ENCODE measurements at places on chromosomes 2 and 18.

GRCh38 chr2:211802666-211803065, 735.9 kb downstream of the ERBB4 start:
- DNase-seq, result no peak

- DNase-seq, result no peak
These were observed 290.6 kb downstream of the NDUFA10 start for GRCh38 chr2:239734436-239735005.

DNA sequence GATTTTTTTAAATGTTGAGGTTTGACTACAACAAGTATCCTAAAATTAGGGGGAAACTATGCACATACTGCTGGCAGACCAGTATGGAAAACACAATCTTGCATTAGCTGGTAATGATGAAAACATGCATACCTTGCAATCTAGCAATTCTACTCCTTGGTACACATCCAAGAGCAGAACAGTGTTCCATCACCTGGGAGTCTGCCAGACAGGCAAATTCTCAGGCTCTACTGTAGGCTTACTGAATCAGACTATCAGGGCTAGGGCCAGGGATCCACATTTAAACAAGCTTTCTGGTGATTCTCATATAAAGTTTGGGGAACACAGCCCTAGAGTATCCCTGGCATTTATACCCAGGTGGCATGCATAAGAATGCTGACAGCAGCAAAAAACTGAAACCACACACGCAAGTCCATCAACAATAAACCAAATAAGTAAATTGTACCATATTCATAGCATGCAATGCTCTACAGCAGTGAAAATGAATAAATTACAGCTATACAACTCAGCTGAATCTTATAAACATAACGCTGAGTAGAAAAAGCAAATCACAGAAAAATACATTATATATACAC, 13.6 kb downstream of the CDH2 start:
- DNase-seq, result peak; percentile 77

DNA sequence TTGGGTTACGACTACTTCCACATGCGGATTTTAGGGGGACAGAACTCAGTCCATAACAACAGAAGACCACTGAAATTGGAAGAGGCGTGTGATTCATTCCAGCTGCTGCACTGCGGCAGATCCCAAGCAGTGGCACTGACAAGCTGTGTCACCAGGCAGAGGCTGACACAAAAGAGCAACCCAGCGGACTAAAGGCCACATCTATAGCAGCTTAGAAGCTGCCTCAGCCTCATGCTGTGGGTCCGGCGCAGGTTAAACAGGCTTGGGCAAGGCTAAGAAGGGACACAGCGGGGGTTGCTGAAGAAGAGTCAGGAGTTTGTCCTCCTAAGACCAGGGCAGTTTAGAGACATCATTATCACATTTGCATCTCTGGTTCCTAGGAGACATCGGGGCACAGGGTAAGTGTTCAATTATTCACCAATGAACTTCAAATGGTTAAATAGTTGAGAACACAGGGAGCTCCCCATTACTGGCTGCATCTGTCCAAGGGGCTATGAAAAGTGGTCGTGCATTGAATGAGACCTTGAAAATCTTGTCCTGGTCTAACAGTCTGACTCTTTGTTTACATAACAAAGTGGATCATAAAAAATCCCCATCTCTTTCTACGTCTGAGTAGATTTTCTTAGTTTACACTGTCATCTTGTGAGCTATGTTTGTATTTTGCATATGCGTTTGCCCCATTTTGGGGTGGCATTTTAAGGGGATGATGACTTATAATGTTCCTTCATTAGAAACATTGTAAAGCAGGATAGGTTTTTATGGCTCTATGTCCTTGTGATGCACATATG, 162.3 kb upstream of the TRIB2 start:
- DNase-seq, result no peak

DNA sequence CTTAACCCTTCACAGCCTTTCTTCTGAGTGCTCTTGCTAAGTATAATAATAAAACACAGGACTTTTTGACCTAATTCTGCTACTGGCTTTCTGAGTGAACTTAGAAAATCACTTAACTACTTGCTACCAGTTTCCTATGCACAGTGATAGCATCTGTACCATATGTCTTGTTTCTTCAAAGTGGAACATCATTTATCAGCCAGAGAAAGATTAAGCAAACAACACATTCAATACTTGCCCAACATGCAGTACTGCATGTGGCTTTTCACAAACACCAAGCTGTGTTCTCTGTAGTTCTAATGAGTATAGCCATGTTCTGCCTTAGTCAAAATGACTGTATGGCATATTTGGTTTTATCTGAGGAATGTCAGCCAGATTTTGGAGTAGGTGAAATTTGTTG, 1286.6 kb upstream of the ZEB2 start:
- DNase-seq, result peak; percentile 31

- no peak for DNase-seq
These were observed 1.0 kb downstream of the DNPEP start for GRCh38 chr2:219386532-219387280.

DNA sequence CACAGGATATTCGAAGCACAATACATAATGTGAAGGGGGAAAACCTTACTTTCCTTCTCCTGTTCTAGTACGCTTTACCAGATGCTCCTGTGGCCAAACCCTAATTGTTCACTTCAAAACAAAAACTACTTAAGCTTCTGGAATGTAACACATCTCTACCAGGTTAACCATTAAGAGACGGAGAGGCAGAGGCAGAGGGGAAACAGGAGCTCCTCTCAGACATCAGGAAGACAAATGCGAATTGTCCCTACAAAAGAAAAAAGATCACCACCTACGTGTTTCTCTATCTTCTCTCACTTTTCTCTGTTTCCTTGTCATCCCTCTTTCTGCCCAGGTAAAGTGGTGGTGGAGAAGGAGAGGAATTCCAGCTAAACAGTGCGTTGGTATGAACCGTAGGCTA, 266.8 kb downstream of the NRXN1 start:
- DNase-seq, result no peak

DNA sequence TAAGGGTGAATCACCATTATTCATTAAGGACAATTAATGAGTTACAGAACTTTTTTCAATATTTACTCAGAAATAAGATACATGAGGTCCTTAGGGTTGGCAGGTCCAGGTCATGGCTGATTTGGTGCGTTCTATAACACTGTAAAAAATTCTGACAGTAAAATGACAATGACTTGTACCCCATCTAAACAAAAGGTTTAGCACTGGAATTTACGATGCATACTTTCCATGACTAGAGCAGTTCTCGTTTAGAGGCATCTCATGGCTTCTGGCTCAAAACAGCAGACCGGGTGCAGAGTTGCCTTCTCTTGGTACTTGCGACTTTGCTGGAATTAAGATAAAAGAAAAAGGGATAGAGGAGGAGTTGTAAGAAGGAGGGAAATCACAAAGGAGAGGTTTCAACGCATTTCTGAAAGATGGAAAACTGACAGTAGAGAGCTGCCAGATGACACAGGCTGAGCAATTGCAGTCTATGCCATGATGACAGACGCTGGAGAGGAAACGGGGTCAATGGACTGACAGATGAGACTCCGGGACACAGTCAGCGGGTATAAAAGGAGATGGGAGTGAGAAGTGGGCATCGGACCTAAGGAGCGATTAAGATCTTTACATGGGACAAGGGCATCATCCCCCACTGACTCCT, 4.1 kb upstream of the CYS1 start:
- no peak for DNase-seq

DNA sequence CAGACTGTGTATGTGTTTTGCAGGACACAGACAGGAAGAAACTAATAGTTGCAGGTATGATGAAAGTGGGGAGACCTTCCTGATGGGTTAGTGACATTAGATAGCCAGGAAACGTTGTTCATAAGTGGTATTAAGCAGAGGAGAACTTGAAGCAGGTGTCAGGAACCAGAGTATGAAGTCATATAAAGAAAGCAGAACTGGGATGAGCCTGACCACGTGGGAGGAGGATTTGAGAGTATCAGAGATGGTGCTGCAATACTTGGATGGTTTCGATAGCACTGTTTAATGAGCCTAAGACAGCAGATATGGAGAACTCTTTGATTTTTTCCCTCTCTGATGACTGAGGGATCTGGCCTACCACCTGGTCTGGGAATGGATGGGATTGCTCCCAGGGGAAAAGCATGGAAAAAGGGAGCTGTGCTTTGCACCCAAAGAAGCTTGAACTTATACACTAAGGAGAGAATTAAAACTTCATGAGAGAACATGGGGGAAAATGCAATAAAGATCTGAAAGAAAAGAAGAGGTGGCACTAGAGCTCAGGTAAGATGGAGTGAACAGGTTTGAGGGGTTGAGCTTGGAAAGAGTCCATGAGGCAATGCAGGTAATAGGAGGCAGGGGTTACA, 226.0 kb upstream of the LRRTM1 start:
- DNase-seq, result no peak

DNA sequence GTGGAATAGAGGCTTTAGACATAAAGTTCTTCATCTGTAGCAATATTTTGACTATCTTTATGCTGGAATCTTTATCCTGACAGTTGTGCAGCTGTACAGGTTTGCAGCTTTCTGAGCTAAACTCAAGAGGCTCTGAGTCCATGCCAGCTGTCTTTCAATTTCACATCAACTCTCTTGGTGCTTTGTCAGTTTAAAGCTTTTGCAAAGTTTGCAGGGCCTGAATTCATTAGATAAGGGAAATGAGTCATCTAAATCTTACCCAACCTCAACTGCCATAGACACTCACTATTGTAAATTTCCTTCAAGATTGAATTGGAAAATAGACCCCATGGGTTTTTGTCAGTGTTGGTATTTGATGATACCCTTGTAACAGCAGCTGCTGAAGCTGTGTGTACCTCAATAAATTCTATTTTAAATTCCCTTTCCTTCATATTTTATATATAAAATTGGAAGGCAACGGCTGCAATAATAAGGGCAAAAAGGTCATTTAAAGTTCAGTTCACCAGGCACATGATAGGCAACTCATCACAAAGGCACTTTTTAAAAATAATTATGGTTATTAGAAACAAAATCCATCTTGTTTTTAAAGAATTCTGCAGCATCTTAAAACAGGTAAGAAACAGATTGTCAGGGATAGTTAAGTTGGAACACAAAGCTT, 169.9 kb upstream of the SLC39A10 start:
- peak; percentile 90 for DNase-seq

DNA sequence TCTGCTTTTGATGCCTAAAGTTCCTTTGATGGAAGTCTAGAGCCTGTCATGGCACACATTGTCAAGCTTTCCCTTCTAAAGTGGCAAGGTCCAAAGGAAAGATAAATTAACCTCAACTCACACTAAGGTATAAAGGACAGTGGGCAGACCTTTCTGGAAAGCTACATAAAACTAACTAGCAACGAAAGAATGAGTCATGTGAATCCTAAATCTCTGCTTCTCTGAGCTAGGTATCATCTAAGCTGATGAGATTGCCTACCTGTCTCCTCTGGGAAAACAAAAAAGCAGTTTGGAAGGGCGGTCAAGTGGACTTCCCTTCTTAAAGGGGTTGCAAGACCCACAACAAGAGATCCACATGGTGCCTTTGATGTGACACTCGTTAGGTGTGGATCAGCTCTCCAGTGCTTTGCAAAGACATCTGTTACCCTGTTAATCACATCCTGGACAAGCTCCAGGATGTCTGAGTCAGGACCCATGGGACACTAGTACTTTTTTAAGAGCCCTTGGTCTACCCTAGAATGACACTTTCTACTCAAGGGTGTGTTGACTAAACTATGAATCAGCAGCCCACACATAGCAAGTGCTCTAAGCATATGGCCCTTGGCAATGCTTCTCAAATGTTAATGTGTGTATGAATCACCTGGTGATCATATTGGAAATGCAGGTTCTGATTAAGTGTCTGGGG, 173.5 kb downstream of the ALK start:
- peak; percentile 5 for DNase-seq

DNA sequence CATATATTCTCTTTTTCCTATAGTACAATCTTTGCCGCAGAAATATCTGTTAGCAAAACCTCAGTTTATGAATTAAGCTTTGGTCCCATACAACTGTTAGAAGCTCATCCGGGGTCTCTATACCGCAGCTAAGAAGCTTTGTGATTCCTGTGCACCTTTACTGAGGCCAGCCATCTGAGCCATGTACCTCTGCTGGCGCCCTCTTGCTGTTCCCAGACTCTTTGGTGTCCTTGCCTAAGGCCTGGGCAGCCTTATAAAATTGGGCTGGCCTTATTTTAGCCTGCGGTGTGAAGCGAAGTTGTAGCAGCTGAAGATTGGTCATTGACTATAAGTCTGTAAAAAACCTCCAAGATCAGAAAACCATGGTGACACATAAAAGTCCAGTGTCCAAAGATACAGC, 1135.1 kb upstream of the CHAC2 start:
- no peak for DNase-seq

DNA sequence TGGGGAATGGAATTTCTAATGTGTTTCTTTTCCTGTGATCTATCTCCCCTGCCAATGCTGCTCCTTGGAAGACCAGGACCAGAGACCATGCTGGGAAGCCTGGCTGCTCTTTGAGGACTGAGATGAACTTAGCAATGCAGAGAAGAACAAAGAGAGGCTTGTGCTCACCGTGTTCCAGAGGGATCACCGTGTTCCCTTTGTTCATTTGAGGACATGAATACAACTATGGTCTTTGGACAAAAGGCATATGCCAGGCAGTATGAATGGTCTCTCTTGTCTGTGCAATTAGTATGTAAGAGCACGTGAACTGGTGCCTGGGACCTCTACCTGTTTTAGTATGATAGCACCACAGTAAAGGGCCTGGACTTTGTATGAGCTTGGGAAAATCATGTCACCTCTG, 139.9 kb downstream of the TDRD15 start:
- DNase-seq, result no peak

GRCh38 chr18:57352271-57352701, at the start of gene ST8SIA3:
TSS of gene ST8SIA3 (plus strand) at chr18:57352557. CDS start at chr18:57352847, 290 bp downstream.
- no peak for DNase-seq

GRCh38 chr2:190674966-190675650, 26.2 kb downstream of the NAB1 start:
- no peak for DNase-seq

- DNase-seq, result peak; percentile 42
These were observed 675 bp downstream of the PRKD3 start for GRCh38 chr2:37323781-37324535.

GRCh38 chr2:24577481-24577880, 86.4 kb downstream of the NCOA1 start:
- DNase-seq, result peak; percentile 22

GRCh38 chr2:54497763-54498680, 41.9 kb downstream of the SPTBN1 start:
- peak; percentile 49 for DNase-seq

DNA sequence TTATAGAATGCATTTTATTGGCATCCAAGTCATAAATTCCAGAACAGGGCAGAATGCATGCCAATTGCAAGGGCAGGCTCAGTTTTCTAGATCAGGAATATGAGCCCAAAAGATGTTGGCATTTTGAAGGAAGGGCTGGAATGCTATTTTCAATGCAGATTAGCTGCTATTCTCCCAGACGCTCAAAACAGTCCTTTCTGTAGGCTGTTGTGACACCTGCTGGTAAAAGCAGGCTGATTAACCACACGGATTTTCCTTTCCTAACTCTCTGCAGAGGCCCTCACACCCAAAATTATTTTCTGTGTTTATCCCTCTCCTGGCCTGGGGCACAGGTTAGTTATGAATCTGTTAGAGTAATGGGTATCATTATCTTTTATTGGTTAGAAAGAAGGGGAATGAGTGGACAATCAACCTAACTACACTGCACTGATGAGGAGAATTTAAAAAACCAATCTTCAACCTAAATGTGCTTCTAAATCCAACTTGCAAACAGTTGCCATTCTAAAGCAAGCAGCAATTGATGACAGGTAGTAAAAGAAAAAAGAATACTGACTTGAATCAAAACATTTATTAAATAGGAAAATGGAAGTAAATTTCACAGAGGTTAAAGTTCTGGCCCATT, 94.0 kb downstream of the PLA2R1 start:
- DNase-seq, result peak; percentile 55

GRCh38 chr2:45612285-45612684, 1.2 kb upstream of the SRBD1 start:
- no peak for DNase-seq
